AG04450 (cell line): ENCODE measurements at places on chromosomes 11 and 22.

GRCh38 chr11:40188848-40189247, 1270.6 kb downstream of the LRRC4C start:
- DNase-seq = no peak

GRCh38 chr11:113664981-113665710, 41.0 kb downstream of the TMPRSS5 start:
- no peak for DNase-seq

DNA sequence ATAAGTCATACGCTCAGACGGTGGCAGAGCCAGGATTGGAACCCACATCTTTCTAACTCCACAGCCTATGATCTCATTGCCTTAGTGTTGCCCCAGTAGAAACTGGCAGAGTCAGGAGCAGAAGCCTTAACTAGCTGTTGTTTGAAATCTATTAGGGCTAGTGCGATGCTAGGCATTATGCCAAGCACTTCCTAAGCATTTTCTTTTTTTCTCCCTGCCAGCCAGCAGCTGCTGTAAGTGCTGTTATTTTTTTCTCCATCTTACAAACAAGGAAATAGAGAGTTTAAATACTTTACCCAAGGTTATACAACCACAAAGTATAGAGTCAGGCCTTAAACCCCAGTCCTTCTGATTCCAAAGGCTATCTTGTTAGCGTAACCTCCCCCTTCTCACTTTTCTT, 161.0 kb upstream of the SORL1-AS1 start:
- peak; percentile 55 for DNase-seq

- peak; percentile 30 for DNase-seq
These were observed 36.9 kb upstream of the SLC36A4 start for GRCh38 chr11:93234602-93235207.

- DNase-seq = no peak
These were observed 50.3 kb downstream of the CD6 start for GRCh38 chr11:61021661-61022212.

DNA sequence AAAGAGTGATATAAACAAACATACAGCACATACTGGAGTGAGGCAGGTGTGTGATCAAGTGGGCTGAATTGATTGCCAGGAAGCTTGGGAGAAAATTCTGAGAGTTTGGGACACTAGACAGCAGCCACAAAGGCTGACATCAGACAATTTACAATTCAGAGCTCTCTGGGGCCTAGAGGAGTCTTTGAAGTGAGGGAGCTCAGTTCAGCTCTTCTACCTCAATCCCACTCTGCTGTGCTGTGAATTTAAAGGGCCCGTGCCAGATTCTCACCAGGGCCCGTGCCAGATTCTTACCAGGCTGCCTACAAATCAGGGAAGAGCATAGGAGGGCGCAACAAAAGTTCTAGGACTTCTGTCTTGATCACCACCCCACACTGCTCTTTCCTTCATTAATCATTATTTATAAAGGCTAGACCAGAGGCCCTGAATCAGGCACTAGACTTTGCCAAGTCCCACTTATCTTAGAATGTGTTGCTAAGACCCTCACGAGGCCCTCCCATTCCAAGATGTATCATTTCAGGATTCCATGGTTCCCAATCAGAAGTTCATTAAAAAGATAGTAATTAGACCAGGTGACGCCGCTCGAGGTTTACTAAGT, 112.4 kb downstream of the KIRREL3 start:
- no peak for DNase-seq

- no peak for DNase-seq
These were observed 6.5 kb downstream of the HMBS start for GRCh38 chr11:119091178-119091577.

DNA sequence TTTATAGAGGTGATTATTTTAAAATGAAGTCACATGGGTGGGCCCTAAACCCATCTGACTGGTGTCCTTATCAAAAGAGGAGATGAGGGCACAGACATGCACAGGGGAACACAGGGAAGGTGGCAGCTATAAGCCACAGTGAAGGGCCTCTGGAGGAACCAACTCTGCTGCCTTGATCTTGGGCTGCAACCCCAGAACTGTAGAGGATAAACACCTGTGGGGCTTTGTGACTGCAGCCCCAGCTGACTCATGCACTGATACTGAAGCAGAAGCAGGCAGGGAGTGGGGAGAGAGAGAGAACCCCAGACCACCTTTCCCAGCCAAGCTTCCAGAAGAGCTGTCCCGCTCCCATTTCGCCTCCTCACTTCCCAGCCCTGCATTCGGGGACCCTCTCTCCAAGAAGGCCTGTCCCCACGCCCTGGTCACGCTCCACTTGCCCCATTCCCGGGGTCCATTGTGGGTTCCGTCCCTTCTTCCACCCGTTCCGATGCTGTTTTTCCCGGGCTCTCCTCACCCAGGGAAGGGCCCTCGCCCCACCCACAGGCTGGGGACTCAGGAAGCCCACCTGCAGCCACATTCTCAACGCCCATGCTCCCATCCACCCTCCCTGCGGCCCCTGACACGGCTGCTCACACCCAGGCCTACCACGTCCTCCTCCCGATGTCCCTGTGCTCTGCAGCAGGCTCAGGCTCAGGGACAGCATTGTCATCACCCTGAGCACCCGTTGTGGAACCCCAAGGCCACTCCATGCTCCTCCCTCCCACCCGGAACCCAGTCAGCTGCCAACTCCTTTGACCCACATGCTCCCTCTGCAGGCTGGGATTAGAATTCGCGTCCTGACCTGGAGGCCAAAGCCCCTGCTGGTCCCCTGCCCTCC, 90.8 kb upstream of the SHANK2 start:
- no peak for DNase-seq

DNA sequence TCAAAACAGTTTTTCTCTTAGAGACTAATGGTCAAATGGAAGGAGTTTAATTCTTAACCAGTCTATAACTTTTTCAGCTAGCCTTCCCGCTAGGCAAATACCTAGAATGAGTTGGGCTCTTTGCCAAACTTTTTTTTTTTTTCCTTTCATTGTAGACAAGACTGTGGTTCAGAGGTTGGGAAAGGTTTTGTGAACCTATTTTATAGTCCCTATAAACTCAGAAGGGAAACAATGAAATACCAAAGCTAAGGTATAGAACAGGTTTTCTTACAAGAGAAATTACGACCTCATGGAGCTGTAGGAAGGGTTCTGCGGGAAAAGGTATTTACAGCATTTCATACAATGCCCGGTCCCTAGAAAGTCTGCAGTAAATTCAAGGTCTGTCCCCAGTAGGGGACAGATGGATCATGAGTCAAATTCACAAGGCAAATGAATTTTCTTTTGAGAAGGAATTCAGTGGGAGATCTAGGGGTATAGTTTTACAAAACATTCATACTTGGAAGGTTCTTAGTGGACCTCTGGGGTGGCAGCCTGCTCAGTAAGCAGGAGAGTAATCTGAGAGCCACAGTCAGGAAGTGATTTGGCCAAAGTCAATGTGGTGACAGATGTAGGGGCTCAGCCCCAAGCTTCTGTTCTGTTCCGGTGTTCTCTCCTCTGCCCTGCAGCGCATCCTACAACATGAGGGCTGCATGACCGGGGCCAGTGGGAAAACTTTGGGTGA, 146.8 kb downstream of the DBX1 start:
- DNase-seq = no peak

DNA sequence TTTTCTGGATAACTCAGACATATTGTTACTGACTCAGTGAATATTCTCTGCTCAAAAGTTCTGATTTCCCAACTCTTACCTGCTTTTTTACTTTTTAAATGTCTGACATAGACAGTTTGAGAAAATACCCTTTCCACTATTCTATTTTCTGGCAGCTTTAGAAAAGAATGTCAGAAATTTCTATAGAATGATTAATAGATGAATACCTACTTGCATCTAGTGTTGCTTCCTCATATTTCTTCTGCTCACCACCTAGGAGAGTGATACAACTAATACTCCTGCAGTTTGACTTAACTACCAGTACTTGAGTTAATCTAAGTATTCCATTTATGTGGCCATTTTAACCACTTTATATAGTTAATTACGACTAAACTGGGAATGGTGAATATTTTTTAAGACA, 55.2 kb downstream of the KDM2A start:
- DNase-seq = no peak

- DNase-seq = no peak
These were observed 71.0 kb upstream of the AMOTL1 start for GRCh38 chr11:94697156-94697555.

- no peak for DNase-seq
These were observed 1.6 kb upstream of the DDX10 start for GRCh38 chr11:108663154-108663877.

- no peak for DNase-seq
These were observed 36.1 kb downstream of the C2CD3 start for GRCh38 chr11:74134661-74135060.

- no peak for DNase-seq
These were observed 37.7 kb downstream of the DDI1 start for GRCh38 chr11:104073950-104074705.

GRCh38 chr11:15710580-15711275, 596.0 kb downstream of the INSC start:
- no peak for DNase-seq
